HuH-7.5 (cell line): ENCODE measurements at places on chromosomes 2 and 18.

GRCh38 chr2:241465543-241465942, 42.8 kb downstream of the STK25 start:
- DNase-seq = no peak

- no peak for DNase-seq
Measured at GRCh38 chr2:143649226-143649740, 520.1 kb downstream of the ARHGAP15 start.

GRCh38 chr2:218508299-218508698, 59.9 kb downstream of the USP37 start:
- DNase-seq = no peak

DNA sequence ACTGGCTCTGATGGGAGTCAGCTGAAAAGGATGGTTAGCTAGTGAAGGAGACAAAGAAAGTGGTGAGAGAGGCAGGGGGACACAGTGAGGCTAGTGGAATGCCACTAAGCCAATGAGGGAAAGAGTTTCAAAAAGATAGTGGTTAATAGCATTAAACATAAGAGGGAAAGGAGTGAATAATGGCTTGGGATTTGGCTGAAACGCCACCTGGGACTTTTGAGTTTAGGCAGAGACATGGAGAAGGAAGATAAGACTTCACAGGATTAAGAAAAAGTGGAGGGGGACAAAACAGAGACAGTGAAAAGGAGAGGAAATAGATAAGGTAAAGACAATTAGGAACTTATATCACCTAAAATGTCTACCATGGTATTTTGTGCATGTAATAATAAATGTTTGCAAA, 6.9 kb downstream of the CD28 start:
- no peak for DNase-seq

DNA sequence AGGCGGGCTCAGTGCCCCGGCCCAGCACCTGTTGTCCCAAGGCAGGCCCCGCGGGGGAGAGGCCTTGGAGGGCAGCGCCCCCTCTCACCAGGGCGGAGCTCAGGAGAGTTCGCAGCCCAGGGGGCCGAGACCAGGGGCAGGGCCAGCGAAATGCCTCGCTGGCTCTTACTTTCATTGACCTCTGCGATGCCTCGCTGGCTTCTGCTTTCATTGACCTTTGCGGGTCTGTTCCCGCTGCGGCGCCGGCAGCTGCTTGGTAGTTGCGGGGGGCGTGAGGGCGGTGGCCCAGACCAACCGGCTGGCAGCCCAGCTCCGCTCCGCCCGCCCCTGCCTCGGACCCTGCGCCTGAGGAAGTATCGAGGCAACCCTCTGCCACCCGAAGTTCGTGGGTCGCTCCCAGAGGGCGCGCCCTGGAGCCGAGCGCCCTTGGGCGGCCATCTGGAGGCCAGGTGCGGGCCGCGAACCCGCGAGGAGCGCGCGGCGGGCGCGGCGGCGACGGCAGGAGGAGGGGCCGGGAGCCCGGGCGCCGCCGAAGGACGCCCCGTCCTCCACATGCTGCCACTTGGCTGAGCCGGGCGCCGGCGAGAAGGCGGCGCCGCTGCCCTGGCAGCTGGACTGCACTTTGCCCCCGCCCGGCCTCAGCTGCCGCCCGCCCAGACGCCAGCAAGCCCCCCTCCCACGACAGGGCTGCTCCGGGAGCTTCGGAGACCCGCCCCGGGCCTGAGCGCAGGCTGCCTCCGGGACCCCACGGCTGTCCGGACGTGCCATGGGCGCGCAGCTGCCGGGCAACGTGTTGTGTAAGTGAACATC, 118.0 kb upstream of the MSTN start:
- DNase-seq = peak; percentile 77
